ENCODE measurements at places on chromosomes 7 and 10. TPM values are rescaled to one million over a fixed set of nuclear protein-coding genes. Genes with fewer than 3 reads are reported as not detected.

- no peak for DNase-seq
Measured at GRCh38 chr10:46286991-46287693, at the start of gene ANTXRL. Gene ANTXRL (plus strand): TSS chr10:46286997. CDS start chr10:46287263, 266 bp downstream.

DNA sequence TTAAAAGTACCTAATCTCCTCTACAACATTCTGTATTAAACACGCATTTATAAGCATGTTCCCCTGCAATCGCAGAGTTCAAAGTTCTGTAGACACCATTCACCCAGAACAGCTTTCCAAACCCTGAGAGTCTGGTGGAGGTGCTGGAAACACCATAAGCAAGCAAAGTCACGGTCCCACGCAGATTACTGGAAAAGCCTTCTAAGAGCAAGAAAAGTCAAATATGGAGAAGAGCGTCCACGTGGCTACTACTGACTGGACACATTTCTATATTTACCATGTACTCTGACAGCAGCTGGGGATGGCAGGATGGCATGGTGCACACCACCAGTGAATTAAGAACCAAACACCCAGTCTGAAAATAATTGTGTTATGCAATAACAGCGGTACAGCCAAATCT lies 97.7 kb downstream of the PARD3 start:
- DNase-seq, result no peak

- no peak for DNase-seq
Measured at GRCh38 chr10:113180401-113181154, 230.5 kb downstream of the TCF7L2 start.

GRCh38 chr7:150986099-150986512 lies 4.7 kb upstream of the NOS3 start:
- DNase-seq, result peak; percentile 44

DNA sequence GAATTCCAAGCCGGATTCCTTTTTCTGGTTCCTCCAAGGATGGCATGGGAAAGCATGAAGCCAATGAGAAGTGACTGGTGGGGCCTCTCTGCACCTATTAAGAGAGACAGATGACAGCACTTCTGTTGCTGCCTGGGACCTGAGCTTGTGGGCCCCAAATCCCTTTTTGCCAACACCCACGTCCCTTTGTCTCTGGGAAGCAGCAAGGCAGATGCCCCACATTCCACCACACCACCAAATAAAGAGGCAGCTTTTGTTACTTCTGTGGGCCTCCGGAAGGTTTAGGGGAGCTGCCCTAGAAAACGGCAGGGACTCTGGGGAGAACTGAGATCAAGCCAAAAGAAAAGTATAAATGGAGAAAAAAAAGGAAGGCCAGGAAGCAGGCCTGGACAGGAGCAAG lies 3.4 kb downstream of the CCDC136 start:
- no peak for DNase-seq

- no peak for DNase-seq
Measured at GRCh38 chr10:80730522-80730921, 192.8 kb downstream of the SH2D4B start.

- no peak for DNase-seq
Measured at GRCh38 chr10:30821261-30821993, 191.9 kb upstream of the LYZL2 start.

DNA sequence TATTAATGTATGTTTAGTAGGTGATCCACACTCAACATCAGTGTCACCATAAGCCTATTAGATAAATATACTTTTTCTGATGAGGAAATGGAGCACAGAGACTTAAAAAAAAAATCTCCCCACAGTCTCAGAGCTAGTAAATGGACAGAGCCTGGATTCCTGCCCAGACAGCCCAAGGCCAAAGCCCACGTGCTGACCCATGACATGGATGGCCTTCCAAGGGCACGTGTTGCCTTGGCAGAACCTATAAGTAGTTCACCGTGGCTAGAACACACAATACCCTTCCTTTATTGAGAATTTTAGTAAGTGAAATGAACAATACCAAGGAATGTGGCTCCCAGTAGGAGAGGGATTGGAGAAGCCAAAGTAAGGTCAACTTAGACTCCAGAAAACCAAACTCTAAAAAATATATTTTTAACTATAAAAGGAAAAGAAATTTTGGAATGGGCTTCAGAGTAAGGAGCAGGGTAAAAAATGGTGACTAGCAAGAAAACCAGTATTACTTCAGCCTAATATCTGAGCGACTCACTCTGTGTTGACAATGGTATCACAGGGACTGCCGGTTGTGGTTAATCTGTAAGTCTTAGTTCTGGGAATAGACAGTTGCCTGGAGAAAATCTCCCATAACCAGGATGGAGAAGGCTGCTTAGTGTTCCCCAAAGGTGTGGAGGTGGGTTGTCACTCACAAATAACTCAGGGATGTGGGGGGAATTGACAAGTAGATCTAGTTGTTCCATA lies 223.0 kb downstream of the SORCS1 start:
- DNase-seq, result no peak

- DNase-seq, result no peak
Measured at GRCh38 chr7:100358857-100359212, 918 bp downstream of the PILRB start.

GRCh38 chr10:84876116-84876999 lies 548.0 kb downstream of the CCSER2 start:
- DNase-seq, result no peak

Gene BAIAP2L1
- total RNA-seq, result 7.1 TPM

Gene RARRES2
- total RNA-seq, result not detected

Gene ALOX5
- not detected for total RNA-seq

Gene CALD1
- 259 TPM for total RNA-seq

Gene NEUROD6
- total RNA-seq, result not detected

Gene SGCE
- total RNA-seq, result 164 TPM

All from RPMI7951 (cell line).